Nephron progenitor cell (in vitro differentiated cells): ENCODE measurements at places on chromosomes 13 and 19.

- DNase-seq: no peak
Observed at GRCh38 chr13:106274551-106275203, 260.8 kb downstream of the EFNB2 start.

GRCh38 chr13:113736258-113736731, 22.7 kb upstream of the TMEM255B start:
- DNase-seq: no peak

GRCh38 chr13:91572944-91573598, 174.7 kb downstream of the GPC5 start:
- no peak for DNase-seq

- DNase-seq: no peak
Observed at GRCh38 chr13:41383386-41383785, 72.3 kb downstream of the NAA16 start.

DNA sequence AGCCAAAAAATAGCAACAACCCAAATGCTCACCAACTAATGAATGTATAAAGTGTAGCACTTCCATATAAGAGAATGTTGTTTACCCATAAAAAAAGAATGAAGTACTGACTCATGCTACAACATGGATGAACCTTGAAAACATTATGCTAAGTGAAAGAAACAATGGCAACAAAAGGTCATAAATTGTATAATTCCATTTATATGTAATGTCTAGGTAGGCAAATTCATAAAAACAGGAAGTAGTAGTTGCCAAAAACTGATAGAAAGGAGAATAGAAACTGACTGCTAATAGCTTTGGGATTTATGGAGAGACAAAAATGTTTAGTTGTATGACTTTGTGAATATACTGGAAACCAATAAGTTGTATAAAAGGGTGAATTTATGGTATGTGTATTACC, 21.6 kb downstream of the MYCBP2 start:
- no peak for DNase-seq

DNA sequence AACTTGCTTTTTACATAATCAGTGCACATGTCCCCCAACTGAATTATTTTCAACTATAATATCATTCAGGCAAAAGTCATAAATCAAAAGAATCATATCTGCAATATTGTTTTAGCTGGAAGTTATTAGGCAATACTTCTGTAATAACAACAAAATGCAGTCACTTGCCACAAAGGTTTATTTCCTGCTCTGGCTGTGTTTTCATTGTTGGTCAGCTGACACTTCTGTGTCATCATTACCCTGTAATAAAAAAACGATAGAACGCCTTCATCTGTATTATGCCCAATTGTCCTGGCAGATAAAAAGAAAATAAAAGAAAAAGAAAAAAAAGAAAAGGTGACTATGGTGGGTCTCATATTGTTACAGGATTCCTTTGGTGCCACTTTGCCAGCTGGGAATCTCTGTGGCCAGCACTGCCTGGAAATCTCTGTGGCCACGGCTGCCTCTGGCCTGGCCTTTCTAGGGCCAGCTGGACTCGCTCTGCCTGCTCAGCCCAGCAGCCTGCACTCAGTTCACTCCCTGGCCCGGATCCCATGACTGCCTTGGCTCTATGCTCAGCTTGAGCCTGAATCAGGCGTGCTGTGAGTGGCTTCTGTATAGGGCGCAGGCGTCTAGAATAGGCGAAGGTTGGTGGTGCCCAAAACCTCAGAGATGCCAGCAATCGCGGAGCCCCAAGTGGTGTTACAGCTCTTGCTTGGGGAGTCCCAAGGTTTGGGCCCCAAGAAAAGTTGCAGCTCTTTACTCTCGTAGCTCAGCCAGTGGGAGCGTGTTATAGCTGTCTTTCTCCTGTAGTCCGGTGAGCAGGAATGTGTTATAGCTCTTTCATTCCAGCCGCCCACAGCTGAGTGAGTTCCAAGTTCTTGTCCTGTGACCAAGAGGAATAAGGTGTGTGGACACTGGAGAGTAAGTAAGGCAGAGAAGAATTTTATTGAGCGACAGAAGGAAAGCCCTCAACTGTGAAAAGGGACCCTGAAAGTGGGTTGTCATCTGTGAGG, 1227.1 kb downstream of the SLITRK1 start:
- DNase-seq: no peak

DNA sequence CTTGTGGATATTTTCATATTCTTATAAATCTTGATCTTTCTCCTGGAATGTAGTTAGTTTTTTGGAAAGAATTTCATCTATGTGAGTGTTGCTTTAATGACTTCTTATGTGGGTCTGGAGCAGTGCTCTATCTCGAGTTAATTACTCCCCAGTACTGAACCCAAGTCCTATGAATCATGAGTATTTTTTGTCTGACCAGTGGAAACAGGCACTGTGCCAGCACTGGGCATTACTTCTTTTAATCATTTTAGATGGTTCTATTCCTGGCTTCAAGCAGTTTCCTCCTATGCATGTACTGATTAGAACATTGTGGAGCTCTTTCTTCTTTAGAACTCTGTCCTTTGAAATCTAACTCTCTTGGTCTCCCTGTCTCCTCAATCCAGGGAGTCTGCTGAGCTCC, 466.3 kb downstream of the PCDH17 start:
- DNase-seq: no peak

- DNase-seq: peak; percentile 46
Observed at GRCh38 chr13:113742000-113742441, 17.0 kb upstream of the TMEM255B start.

- DNase-seq: no peak
Observed at GRCh38 chr13:39401046-39401705, 201.8 kb downstream of the LHFPL6 start.

DNA sequence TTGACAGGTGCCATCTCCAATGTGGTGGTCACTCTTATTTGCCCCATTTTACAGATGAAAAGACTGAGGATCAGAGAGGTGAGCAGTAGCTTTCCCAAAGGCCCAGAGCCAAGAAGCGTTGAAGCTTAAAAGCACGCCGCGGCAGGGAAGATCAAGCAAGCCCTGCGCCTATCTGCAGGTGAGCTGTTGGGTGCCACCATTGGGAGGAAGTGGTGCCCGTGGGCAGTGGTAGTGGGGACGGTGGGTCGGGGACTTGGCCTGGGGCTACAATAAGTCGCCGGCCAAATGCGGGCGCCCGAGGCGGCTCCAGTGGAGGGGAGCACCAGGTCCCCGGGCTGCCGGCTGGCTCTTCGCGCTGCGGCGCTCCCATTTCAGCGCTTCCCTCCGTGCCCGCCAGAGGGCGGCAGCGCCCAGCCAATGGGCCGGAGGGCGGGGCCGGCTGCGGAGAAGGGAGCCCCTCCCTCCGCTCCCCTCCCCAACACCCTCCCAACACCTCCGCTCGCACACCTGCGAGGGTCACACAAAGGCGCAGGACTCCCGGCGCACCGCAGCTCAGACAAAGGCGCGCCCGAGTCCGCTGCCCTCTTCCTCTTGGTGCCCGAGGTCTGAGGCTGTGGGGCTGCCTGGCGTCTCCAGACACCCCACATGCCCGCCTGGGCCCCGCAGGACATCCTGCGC, 744 bp upstream of the POU2F2 start:
- peak; percentile 87 for DNase-seq

DNA sequence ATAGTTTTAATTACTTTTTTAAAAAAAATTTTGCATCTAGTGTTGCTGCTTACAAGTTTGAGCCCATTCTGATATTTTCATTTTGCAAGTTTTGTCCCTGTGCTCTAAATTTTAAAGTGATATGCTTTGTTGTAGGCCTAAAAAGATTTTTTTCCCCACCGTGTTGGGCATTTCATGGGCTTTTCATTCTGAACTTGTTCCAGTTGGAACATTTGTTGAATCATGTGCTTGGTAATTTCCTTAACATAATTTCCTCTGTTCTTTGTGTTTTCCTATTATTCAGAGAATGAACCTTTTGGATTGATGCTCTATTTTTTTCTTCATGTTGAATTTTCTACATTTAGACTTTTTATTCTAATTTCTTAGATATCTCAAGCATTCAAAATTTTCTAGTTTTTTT, 206.4 kb upstream of the SPRY2 start:
- DNase-seq: no peak

DNA sequence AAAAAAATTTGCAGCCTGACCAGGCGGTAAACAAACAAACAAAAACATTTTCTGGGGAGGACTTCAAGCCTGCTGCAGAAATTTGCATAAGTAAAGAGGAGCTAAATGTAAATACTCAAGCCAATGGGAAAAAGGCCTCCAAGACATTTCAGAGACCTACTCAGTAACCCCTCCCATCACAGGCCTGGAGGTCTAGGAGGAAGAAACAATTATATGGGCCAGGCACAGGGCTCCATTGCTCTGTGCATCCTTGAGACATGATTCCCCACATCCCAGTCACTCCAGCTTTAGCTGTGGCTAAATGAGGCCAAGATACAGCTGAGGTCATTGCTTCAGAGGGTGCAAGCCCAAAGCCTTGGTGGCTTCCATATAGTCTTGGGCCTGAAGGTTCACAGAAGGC, 793.4 kb downstream of the SLITRK1 start:
- DNase-seq: no peak
